ENCODE measurements at places on chromosomes 6 and 20. TPM values are rescaled to one million over a fixed set of nuclear protein-coding genes. Genes with fewer than 3 reads are reported as not detected.
A peak's percentile ranks its signal among the peaks of the same experiment; 100 is the strongest.

DNA sequence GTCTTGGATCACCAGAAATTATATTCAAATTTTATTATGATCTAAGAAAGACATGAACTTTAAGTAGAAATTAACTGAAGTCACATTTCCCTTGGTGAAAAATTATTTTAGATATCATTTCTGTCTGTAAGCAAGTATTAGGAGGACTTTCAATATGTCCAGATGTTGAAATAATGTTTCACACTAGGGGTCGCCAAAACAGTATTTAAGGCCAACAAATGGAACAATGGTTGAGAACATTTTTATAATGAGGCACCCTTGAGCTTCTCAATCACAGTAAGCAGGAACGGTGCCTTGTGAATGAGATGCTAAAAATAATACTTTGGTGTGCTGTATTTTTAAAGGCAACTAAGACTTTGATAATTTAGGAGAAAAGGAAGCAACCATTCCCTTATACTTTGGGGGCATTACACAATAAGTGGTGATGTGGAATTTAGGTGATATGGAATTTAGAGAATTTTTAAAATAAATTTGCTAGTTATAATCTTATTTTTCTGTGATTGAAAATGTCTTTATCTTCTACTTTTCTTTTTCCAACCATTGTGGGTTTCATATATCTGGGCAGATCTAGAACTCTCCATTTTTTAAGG, 9.6 kb upstream of the SF3B5 start:
- H3K4me1 ChIP-seq: no peaks in the 10 kb centered on the region
- no peak overlapping the region for H3K27ac ChIP-seq
- DNase-seq: peak; percentile 64
- no peak overlapping the region for H3K4me3 ChIP-seq

- peak; percentile 35 for DNase-seq
- H3K27ac ChIP-seq: no peak overlapping the region
- H3K27me3 ChIP-seq: no peaks in the 10 kb centered on the region
These were observed 3.0 kb upstream of the PHACTR2 start for GRCh38 chr6:143674483-143675381.

GRCh38 chr6:87683890-87684289, 18.1 kb downstream of the AKIRIN2 start:
- no peak for DNase-seq
- peaks cover 4% of the 10 kb centered on the region for H3K4me1 ChIP-seq
- H3K36me3 ChIP-seq: peaks cover 1% of the 10 kb centered on the region
- H3K27ac ChIP-seq: no peak overlapping the region
- H3K27me3 ChIP-seq: no peaks in the 10 kb centered on the region

GRCh38 chr6:24064106-24064505, 61.9 kb upstream of the NRSN1 start:
- no peaks in the 10 kb centered on the region for H3K4me1 ChIP-seq
- H3K27ac ChIP-seq: no peak overlapping the region
- H3K36me3 ChIP-seq: no peaks in the 10 kb centered on the region

DNA sequence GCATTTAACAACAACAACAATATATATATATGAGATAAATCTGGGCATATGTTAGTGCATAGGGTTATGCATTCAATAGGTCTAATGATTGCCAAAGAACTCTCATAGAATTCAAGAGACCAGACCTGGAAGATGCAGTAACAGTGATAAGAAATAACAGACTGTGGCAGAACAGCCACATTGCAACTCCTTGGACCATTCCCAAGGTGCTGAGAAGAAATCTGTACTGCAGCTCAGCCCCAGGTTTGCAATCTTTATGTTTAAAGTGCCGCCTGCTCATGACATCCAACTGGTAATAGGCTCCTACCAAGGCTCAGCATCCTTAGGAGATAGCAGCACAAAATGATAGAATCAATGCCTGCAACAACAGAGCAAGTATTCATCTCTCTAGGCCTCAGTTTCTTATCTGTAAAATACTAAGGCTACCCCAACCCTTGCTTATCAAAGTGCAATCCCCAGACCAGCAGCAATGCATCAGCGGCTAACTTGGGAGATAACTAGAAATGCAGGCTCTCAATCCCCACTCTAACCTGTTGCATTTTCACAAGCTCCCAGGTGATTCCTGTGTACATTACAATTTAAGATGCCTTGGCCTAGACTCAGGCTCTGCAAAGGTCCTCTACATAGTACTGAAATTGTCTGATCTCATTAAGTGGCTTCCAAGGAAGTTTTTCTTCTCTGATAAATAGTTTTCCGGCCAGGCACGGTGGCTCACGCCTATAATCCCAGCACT, 30.6 kb upstream of the PIM1 start:
- H3K4me3 ChIP-seq: no peak overlapping the region
- H3K4me1 ChIP-seq: peaks cover 24% of the 10 kb centered on the region
- no peaks in the 10 kb centered on the region for H3K27me3 ChIP-seq
- H3K27ac ChIP-seq: no peak overlapping the region

- H3K4me1 ChIP-seq: no peaks in the 10 kb centered on the region
- H3K27me3 ChIP-seq: no peaks in the 10 kb centered on the region
- no peak overlapping the region for H3K27ac ChIP-seq
- no peak overlapping the region for H3K4me3 ChIP-seq
These were observed 112.4 kb downstream of the PRKN start for GRCh38 chr6:162615016-162615705.

DNA sequence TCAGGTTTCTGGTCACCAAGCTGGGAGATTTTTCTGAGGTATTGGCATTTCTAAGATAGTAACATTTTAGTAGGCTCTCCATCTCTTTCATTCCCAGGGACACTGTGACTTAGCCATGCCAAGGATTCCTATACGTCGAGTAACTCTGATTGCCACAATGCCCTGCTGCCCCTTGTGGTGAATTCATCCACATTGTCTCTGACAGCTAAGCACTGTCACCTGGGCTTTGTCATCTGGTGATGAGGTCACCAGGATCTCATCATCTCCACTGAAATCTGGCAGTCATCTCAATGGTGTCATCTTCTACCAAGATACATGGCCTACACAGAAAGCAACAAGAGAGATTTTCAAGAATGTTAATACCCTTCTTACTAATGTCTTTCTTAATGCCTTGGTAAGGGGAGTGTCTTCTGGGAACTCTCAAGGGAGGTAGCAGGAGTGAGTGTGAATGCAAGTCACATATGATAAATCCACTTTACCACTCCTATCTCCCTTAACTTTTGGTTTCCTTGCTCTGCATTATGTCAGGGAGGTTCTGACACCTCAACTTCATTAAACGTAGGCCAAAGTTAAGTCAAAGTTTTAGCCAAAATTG, 246.7 kb downstream of the CD109 start:
- DNase-seq: peak; percentile 9
- H3K36me3 ChIP-seq: no peaks in the 10 kb centered on the region
- no peak overlapping the region for H3K4me3 ChIP-seq

DNA sequence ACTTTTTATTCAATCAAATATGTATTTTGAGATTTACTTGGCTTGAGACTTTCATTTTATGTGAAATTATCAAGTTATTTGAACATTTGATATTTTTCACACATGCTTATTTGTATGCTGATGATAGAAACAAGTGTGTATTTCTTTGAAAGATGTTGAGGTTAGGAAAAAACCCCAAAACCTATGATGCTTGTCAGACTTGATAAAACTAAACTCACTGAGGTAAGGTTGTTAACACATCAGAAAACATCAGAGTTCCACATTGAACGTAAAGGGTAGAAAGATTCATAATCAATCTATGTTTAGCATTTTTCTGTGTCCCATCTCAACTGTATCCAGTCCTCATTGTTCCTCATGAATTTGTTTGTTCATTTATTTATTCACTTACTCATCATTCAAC, 12.2 kb downstream of the SF3B5 start:
- no peaks in the 10 kb centered on the region for H3K4me1 ChIP-seq
- no peak overlapping the region for H3K27ac ChIP-seq
- no peak overlapping the region for H3K4me3 ChIP-seq
- DNase-seq: no peak
- no peaks in the 10 kb centered on the region for H3K27me3 ChIP-seq
- H3K36me3 ChIP-seq: no peaks in the 10 kb centered on the region

DNA sequence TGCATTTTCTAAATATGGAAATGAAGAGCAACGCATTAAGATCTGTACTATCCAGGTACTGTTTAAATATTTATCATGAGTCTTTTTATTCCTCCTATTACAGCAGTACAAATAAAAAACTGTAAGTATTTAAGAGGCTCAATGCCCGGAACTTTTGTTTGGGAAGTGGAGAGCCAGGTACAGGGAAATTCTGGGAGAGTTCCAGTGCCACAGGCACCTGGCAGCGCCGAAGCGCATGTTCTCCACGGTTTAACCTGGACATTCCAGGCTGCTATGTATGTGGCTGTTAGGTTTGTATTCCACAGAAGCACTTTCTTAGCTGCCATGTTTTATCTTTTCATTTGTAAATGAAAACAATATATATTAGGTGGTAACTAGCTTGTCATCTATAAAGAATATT, 81.7 kb downstream of the PREP start:
- no peaks in the 10 kb centered on the region for H3K27me3 ChIP-seq
- H3K4me3 ChIP-seq: no peak overlapping the region
- no peak for DNase-seq
- H3K36me3 ChIP-seq: no peaks in the 10 kb centered on the region

DNA sequence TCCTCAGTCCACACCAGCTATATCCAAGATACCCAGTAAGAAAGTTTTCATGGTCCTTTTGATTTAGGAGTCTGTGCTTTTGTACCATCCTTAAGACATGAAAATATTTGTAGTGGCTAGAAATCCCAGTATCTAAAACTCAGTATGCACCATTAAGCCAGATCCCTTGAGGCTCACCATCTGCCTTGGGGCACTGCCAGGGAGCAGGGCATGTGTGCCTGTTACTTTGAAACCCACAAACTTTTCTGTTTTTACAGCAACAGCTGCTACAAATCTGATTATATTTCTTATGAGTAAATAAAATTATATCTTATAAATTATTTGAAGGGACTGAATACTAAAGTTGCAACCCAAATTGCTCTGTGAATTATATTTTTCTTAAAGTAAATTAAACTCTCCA, 290.5 kb upstream of the MANEA start:
- DNase-seq: no peak
- H3K27me3 ChIP-seq: no peaks in the 10 kb centered on the region
- no peak overlapping the region for H3K4me3 ChIP-seq
- no peaks in the 10 kb centered on the region for H3K36me3 ChIP-seq

DNA sequence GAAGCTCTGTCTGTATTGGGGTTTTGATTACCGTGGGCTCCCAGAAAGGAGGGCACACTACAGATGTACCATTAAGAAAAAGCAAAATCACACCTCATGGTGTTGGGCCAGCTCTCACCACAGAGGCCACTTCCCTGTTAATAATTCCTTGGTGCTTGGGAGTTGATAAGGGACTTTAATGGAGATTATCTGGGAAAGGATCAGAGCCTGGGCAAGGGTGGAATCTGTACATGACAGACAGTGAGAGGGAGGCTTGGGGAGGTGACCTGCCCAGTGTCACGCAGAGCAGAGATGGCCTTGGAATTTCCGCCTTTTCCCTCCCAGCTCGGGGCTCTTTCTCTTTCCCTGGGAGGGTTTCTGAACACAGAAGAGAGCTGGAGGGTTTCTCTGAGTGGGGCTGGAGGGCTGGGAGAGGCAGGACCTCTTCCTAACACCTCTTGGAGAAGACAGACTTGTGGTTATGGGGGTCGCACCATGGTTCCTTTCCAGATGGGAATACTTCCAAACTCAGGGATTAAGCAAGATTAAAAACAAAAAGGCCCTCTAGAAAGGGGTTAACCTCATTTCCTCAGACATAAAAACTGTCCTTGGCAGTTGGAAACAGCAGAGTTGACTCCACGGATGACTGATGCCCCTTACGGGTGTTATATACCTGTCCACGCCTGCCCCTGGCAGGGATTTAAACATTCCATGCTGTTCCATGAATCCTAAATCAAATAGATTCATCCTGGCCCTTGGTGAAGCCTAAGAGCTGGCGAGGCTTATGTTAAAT, 16.8 kb upstream of the KCNK16 start:
- no peaks in the 10 kb centered on the region for H3K4me1 ChIP-seq
- H3K4me3 ChIP-seq: no peak overlapping the region

DNA sequence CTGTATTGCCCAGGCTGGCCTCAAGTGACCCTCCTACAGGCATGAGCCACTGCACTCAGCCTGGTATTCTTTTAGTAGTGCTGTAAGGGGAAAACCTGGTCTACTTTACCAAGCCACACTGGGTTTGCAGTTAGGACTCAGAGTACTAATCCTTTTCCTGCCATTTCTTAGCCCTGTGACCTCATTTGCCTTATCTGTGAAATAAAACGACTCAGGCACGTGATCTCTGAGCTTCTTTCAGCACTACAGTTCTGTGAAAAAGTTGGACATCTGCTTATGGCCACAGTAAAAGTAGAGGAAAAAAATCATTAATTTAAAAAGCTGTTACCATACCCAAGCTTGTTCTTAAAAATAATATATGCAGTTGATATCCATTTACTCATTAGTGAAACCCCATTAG, 1007.5 kb downstream of the KIF16B start:
- no peaks in the 10 kb centered on the region for H3K27me3 ChIP-seq
- H3K4me3 ChIP-seq: no peak overlapping the region
- no peak for DNase-seq
- H3K4me1 ChIP-seq: no peaks in the 10 kb centered on the region
- no peaks in the 10 kb centered on the region for H3K36me3 ChIP-seq

GRCh38 chr20:48695255-48695654, 132.5 kb downstream of the PREX1 start:
- no peak for DNase-seq
- H3K4me1 ChIP-seq: peaks cover 9% of the 10 kb centered on the region
- H3K4me3 ChIP-seq: no peak overlapping the region
- no peaks in the 10 kb centered on the region for H3K27me3 ChIP-seq
- H3K36me3 ChIP-seq: no peaks in the 10 kb centered on the region

DNA sequence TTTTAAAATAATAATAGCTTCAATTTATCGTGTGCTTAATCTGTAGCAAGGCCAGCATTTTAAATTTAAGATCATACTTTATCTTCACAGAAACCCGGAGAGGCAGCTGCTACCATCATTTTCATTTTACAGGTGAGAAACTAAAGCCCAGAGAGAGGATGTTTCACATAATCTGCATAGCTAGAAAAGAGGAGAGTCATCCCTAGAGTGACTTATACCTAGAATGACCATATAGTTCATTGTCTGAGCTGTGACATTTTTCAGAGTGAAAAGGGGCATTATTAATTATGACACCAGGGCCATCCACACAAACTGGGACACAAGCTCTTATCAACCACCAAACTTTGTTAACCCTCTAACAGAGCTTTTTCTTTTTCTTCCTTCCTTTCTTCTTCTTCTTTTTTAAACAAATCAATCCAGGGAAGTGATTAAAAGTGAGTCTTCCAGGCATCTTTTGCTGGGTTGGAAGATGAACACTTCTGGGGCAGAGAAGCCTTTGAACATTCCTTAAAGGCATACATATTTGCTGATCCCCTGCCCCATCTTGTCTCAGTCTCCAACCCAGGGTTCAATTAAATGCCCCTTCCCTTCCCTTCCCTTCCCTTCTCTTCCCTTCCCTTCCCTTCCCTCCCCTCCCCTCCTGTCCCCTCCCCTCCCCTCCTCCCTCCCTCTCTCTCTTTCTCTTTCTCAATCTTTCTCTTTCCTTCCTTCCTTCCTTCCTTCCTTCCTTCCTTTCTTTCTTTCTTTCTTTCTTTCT, 272.5 kb upstream of the JAG1 start:
- H3K4me3 ChIP-seq: no peak overlapping the region
- DNase-seq: no peak
- H3K27me3 ChIP-seq: no peaks in the 10 kb centered on the region

GRCh38 chr6:155291291-155291690, 23.0 kb downstream of the TFB1M start:
- no peak overlapping the region for H3K4me3 ChIP-seq
- no peaks in the 10 kb centered on the region for H3K27me3 ChIP-seq
- DNase-seq: no peak
- H3K36me3 ChIP-seq: peaks cover 2% of the 10 kb centered on the region

Gene GNL1
- total RNA-seq: 67.0 TPM

Gene ETV7
- total RNA-seq: 1.0 TPM

All from fibroblast of lung (primary cell).